ENCODE measurements at places on chromosomes 2 and 18.

- no peak for DNase-seq
These were observed 107.4 kb upstream of the KCTD1 start for GRCh38 chr18:26655525-26656430.

DNA sequence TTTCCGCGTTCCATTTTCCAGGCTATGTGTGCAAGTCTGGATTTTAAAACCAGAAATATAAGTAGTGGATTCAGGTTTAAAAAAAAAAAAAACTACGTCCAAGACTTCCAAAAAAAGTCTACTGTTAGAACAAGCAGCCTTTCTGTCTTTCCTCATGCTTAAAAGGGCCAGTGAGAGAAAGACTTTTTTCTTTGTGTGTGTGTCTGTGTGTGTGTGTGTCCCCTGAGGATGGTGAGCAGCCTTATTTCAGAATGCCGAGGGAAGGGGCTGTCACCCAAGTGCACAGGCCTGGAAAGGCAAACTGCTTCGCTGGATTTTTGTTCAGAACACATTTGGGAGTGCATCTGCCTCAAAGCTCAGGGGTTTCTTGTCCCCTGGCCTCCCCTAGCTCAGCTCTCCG lies 98.8 kb downstream of the ZBTB7C start:
- DNase-seq: no peak

GRCh38 chr2:153115141-153115540 lies 363.4 kb downstream of the RPRM start:
- no peak for DNase-seq

GRCh38 chr18:22813648-22814328 lies 119.3 kb upstream of the RBBP8 start:
- DNase-seq: no peak

- no peak for DNase-seq
These were observed 68.2 kb upstream of the NEDD4L start for GRCh38 chr18:57975805-57976204.

GRCh38 chr2:119338272-119338671 lies 28.4 kb downstream of the C2orf76 start:
- no peak for DNase-seq

GRCh38 chr2:17249249-17249648 lies 269.0 kb downstream of the RAD51AP2 start:
- no peak for DNase-seq

GRCh38 chr18:10770264-10770663 lies 244.4 kb downstream of the NAPG start:
- DNase-seq: no peak
